ENCODE measurements at places on chromosomes 7 and 10. TPM values are rescaled to one million over a fixed set of nuclear protein-coding genes. Genes with fewer than 3 reads are reported as not detected.

GPC2 gene
- total RNA-seq: 1.4 TPM

COPS6 gene
- 158 TPM for total RNA-seq

ZNF804B gene
- total RNA-seq: not detected

CTAGE4 gene
- total RNA-seq: not detected

PRKCQ gene
- total RNA-seq: under 0.01 TPM

ARHGAP22 gene
- 35.3 TPM for total RNA-seq

OR2A14 gene
- total RNA-seq: not detected

FBXL13 gene
- 0.36 TPM for total RNA-seq

LIPF gene
- total RNA-seq: not detected

GRM3 gene
- not detected for total RNA-seq

SHLD2 gene
- 19.9 TPM for total RNA-seq

H2BK1 gene
- total RNA-seq: not detected

OR2A12 gene
- not detected for total RNA-seq

LDB3 gene
- 0.28 TPM for total RNA-seq

LRRTM3 gene
- total RNA-seq: under 0.01 TPM

NPY4R2 gene
- total RNA-seq: 0.36 TPM

TMEM196 gene
- not detected for total RNA-seq

NODAL gene
- total RNA-seq: not detected

PRSS37 gene
- total RNA-seq: not detected

HMX2 gene
- total RNA-seq: not detected

SCIN gene
- total RNA-seq: not detected

EPO gene
- total RNA-seq: not detected

TDRD1 gene
- not detected for total RNA-seq

SPDYE16 gene
- total RNA-seq: not detected

AGAP9 gene
- 2.5 TPM for total RNA-seq

SCART1 gene
- total RNA-seq: 0.28 TPM

NFKB2 gene
- 16.1 TPM for total RNA-seq

ZC3HAV1L gene
- total RNA-seq: 4.7 TPM

IL6 gene
- total RNA-seq: 18.3 TPM

FKBP9 gene
- total RNA-seq: 146 TPM

DRGX gene
- not detected for total RNA-seq

FGFR2 gene
- total RNA-seq: under 0.01 TPM

CAMK2B gene
- 0.18 TPM for total RNA-seq

SPACDR gene
- 1.1 TPM for total RNA-seq

ANKRD7 gene
- 0.18 TPM for total RNA-seq

SPDYE1 gene
- total RNA-seq: not detected

SFRP5 gene
- not detected for total RNA-seq

IQUB gene
- total RNA-seq: 0.18 TPM

DNAJB9 gene
- 31.7 TPM for total RNA-seq

CCDC172 gene
- not detected for total RNA-seq

OTUD1 gene
- 3.3 TPM for total RNA-seq

CUBN gene
- 0.83 TPM for total RNA-seq

GBX1 gene
- total RNA-seq: not detected

RAPGEF5 gene
- 0.28 TPM for total RNA-seq

SOSTDC1 gene
- under 0.01 TPM for total RNA-seq
